GM18507 (cell line): ENCODE measurements at places on chromosomes 5 and 9.

DNA sequence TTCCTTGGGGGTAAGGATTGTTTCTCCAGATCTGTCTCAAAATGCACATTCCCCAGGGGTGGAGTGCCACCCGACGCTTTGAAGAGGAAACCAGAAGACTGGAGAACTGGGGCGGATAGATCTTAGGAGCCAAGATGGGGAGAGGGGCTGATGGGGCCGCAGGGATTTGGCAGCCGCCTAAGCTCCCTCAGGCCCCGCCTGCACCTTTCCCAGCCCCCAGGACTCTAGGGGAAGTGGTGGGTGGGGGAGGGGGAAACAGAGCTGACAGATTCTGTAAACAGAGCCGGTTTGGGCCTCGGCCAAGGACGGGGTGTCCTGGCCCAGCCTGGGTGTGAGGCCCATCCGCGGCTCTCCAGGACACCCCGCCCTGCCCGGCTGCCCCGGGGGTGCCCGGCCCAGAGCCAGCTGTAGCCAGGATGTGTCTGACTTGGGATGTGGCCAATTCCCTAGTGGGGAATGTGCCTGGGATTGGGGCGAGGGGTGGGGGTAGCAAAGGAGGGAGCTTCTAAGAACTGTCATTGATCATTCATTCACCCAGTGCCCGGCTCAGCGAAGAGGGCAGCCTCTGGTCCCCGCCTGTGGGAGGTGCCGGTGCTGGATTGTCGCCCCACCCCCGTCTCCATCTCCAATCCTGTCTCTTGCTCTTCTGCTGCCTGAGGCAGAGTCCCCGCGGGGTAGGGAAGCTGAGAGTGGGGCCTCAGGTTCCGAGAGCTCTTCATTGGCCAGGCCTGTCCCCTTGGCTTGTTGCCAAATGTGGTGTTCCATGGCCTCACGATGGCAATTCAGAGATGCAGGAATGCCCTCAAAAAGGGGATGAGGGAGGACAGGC lies 54.8 kb upstream of the CDKN2AIPNL start:
- peak; percentile 26 for DNase-seq

GRCh38 chr9:130471411-130472183 lies 26.8 kb downstream of the ASS1 start:
- DNase-seq, result no peak

- DNase-seq, result no peak
Observed at GRCh38 chr9:134136996-134137299, 1.1 kb downstream of the WDR5 start.

GRCh38 chr9:79674052-79674777 lies 102.5 kb downstream of the TLE4 start:
- no peak for DNase-seq

GRCh38 chr9:16131264-16131663 lies 578.4 kb downstream of the CCDC171 start:
- no peak for DNase-seq

- no peak for DNase-seq
Observed at GRCh38 chr5:71778678-71779276, 59.7 kb downstream of the CARTPT start.

DNA sequence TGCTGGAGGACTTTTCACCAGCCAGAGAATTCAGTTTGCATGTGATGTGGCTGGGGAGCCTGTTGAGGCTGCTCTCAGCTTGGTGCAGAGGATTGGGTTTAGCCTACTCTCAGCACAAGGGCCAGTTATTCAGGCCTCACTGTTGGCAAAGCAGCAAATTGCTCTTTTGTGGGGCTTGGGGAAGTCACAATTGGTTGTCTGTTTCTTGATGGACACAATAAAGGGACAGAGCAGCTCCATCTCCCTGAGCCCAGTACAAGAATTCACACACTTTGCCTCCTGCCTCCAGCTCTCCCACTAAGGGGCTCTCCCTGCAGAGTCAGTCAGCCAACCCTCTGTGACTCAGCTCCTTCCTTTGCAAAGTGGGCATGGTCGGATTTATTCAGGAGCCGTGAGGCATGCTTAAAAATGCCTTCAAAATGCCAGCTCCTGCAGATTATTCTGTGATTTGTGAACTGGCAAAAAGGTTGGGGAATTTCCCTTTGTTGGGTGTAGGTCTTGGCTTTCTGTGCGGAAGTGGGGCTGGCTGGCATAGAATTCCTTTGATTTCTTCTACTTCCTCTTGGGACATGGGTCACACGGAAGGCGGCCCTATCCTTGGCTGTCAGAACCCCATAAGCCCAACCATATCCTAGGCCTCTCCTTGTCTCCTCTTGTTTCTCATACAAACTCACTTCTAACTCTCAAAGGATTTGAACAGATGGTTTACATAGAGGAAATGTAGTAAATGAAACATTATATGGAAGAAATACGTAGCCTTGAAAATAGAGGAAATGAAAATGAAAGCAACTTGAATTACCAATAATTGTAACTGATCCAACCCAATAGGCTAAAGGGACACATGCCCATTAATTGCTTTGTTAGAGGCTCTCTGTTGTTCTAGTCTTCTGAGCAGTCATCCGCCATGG lies 118.7 kb upstream of the CD180 start:
- DNase-seq, result no peak

GRCh38 chr9:108269371-108269770 lies 586.4 kb downstream of the ACTL7B start:
- DNase-seq, result no peak

DNA sequence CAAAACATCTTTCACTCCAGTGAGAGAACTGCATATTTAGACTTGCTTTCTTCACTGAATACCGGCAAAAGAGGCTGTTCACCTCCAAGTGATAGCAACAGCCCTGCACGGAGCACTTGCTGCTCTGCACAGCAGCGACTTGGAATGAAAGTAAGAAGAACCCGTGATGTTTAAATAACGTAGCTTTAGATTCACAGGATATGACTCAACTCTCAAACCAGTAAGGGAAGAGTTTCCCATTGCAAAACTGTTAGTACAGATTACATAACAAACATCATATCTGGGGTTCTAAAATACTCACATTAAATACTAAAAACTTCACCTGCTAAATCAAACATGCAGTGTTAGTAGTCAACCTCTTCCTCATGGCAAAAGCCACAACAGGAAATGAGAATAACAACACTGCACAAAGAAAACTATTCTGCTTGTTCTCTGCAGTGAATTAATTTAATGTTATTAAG lies 203.4 kb downstream of the MCTP1 start:
- peak; percentile 22 for DNase-seq

DNA sequence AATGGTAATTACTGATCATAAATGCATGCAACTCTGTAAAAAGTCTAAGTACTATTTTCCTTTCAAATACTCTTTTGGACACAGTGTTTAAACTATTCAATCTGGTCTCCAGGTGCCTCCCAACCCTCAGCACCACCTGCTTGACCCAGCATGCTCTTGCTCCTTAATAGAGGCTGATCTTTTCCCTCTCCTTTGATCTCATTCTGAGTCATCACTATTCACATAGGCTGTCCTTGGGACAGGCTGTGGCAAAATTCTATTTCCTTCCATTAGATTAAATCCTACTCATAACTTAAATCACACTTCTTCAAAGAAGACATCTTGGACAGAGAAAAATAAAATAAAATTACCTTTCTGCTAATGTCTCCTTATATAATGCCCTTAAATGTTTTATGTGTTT lies 199.4 kb upstream of the ST8SIA4 start:
- no peak for DNase-seq

DNA sequence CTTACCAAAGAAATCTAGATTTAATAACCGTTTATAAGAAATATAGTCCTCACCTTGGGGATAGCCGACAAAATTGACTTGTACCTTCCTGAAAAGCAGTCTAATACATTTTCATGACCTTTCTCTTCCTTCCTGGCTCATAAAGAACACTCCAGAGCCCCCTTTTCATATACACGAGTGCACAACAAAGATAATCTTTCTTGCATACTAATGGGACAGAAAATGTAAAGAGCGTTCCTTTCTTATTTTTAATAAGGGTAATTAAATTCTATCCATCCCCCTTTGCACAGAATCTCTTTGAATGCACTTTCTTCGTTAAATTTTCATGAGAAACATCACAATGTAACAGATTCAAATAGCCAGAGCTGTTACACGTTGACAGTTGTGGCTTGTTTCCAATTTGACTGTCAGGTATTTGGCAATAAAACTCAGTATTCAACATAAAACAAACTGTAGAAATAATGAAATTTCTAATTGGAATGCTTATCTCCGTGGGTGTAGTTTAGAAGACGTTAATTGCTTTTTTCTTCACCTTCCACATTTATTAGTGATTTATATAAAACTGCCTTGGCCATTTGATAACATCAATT lies 732.3 kb upstream of the DMAC1 start:
- no peak for DNase-seq

GRCh38 chr9:111945216-111945615 lies 48.6 kb downstream of the UGCG start:
- DNase-seq, result no peak

DNA sequence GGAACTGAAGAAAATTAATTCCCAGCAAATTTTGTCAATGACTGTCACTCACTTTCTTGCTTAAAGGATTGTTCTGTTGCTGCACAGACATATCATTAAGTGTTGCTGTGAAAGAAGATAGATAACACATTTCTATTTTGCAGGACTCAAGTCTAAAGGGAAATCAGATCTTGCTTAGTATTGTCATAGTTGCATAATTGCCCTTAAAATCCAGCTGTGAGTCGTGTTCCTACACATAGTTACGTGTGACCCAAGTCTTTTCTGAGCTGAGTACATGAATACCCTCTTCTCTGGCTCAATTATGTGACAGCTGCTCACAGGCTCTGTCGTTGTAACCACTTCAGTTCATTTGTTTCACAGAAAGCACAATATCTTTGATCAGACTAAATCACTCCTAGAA lies 390.8 kb downstream of the DTWD2 start:
- DNase-seq, result no peak

GRCh38 chr9:135711391-135711790 lies 9.4 kb downstream of the KCNT1 start:
- no peak for DNase-seq

DNA sequence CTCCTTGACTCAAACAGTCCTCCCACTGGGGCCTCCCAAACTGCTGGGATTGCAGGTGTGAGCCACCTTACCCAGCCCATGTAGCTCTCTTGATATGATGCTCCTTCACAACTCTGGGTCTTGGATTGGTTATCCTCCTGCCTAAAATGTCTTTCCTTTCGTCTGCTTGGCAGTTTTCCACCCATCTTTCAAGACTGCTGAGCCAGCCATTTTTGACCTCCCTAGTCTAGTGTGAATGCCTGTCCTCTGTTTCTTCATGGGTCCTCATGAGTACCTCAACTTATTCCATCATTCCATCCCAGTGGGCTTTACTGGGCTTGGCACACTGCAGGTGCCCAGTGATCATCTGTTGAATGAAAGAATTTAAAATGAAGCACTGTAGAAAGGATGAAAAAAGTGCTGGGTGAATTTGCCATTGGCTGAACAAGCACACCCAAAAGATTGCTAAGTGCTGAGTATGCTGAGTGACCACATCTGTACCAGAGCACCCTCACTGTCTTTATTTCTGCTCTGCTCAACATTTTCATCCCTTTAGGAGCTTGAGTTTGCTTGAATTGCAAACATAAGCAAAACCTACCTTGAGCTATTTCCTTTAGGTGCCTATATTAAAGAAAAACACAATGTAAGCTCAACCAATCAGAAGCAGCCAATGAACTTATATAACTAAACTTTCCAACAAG lies 84.8 kb upstream of the FAM169A start:
- DNase-seq, result no peak

GRCh38 chr9:20701060-20701459 lies 17.0 kb downstream of the FOCAD start:
- DNase-seq, result no peak

DNA sequence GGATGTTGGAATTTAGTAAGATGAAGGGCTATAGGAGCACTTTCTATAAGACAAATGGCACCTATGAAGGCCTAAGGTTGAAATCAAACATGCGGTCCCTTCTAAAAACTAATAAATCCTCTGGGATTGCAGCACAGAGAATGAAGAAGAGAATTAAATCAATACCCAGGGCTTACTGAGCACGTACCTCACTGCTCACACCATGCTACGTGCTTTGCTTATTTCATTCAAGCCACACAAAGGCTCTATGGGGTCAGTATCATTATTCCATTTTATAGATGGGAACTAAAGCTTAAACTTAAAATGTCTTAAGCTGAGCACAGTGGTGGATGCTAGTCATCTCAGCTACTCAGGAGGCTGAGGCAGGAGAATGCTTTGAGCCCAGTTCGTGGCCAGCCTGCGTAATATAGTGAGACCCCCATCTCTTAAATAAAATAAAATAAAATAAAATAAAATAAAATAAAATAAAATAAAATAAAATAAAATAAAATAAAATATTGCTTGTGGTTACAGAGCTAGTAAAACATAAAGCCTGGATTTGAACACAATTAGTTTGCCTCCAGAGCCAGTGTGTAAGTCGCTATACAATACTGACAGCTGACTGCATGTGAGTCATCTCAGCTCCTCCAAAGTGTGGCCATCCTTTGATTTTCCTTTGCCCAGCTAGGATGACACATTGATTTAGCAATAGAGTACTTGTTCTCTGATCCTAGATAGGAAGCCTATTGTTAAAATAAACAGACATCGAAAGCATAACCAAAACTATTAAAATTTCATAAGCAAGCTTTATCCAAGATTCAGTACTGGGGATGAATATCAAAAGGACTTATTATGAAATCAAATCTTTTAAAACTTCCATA lies 20.9 kb upstream of the DPYSL3 start:
- DNase-seq, result no peak

GRCh38 chr9:71671289-71671688 lies 97.0 kb downstream of the CEMIP2 start:
- no peak for DNase-seq

GRCh38 chr5:68685863-68686262 lies 408.0 kb upstream of the SLC30A5 start:
- no peak for DNase-seq

GRCh38 chr9:80605129-80605528 lies 1033.4 kb downstream of the TLE4 start:
- no peak for DNase-seq

DNA sequence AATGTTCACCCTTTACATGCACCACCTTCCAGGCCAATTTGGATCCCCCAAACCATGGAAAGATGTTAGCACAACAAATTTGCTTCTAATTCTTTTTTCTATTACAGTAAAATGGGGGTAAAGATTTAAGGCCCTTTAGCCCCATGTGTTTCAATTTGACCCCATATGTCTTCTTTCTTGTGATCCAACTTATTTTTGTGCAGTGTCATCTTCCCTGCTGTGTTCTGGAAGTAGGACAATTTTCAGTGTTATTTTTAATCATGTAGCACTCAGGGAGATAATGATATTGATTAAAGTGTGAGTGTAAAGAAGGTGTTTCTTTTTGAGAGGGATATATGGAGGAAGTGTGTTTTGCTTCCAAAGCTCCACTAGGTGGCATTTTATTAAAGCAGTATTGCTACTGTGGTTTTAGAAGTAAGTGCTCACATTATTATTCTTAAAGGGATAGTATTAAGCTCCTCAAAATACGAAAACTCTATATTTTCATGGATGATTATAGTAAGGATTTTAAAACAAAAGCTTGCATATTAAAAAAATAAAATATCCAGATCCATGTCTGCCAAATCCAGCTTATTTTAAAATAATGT lies 118.7 kb upstream of the ATP10B start:
- no peak for DNase-seq

- no peak for DNase-seq
Observed at GRCh38 chr9:132986640-132987620, 8.4 kb downstream of the GFI1B start.

GRCh38 chr9:68731857-68732256 lies 26.8 kb downstream of the PIP5K1B start:
- no peak for DNase-seq

GRCh38 chr9:125646217-125646616 lies 60.8 kb downstream of the MAPKAP1 start:
- no peak for DNase-seq
